ENCODE measurements at places on chromosomes 3 and 15.

DNA sequence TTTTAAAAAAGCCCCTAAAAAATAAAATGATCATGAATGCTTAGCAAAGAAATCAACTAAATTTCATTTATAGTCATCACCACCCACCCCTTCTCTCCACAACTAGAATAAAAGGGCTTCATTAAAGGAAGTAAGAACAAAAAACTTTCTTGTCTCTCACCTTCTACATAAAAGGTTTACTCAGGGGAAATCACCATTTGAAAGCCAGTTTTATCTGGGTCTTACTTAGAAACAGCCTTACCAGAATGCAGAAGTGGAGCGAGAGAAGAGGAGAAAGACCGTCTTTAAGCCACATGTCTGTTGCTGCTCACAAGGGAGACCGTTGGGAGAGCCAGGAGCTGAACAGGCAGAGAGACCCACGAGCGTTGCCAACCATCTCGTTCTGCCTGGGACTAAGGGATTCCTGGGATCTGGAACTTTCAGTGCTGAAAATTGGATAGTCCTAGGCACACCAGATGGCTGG, 350.1 kb upstream of the PROK2 start:
- no peak for DNase-seq

GRCh38 chr3:17749705-17750293, 7.4 kb upstream of the TBC1D5 start:
- no peak for DNase-seq

GRCh38 chr3:83524901-83525300, 1433.9 kb upstream of the CADM2 start:
- DNase-seq, result no peak

GRCh38 chr3:37544105-37544504, 317.6 kb upstream of the CTDSPL start:
- no peak for DNase-seq

- DNase-seq, result no peak
Observed at GRCh38 chr3:111700054-111700453, 104.9 kb upstream of the ZBED2 start.

DNA sequence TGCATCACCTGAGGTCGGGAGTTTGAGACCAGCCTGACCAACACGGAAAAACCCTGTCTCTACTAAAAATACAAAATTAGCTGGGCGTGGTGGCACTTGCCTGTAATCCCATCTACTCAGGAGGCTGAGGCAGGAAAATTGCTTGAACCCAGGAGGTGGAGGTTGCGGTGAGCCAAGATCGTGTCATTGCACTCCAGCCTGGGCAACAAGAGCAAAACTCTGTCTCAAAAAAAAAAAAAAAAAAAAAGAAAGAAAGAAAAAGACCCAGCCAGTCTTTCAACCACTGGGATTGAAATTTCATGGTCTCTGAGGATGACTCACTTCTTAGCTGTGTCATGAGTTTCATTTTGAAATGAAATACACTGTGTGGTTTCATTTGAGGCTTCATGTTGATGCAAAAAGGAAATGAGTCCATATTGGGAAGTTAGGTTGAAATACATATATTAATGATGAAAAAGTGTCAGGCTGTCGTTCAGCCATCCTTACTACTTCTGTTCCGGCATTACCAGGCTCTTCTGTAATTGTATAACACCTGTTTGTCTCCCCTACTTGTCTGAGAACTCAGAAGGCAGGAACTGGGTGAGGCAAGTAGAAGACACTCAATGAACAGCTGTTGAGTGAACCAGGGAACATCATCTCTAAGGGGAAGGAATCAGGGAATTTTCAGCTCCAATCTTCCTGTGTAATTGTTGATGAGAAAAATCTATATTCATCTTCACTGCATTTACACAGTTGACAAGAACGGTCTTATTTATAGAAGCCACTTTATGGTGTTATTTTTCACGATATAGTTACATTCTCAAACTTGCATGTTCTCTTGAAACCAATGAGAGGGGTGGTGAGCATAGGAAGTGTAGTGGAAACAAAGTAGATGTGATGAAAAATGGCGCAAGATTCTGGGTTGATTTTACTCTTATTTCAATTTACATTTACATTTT, 87.4 kb downstream of the NFKBIZ start:
- DNase-seq, result no peak

DNA sequence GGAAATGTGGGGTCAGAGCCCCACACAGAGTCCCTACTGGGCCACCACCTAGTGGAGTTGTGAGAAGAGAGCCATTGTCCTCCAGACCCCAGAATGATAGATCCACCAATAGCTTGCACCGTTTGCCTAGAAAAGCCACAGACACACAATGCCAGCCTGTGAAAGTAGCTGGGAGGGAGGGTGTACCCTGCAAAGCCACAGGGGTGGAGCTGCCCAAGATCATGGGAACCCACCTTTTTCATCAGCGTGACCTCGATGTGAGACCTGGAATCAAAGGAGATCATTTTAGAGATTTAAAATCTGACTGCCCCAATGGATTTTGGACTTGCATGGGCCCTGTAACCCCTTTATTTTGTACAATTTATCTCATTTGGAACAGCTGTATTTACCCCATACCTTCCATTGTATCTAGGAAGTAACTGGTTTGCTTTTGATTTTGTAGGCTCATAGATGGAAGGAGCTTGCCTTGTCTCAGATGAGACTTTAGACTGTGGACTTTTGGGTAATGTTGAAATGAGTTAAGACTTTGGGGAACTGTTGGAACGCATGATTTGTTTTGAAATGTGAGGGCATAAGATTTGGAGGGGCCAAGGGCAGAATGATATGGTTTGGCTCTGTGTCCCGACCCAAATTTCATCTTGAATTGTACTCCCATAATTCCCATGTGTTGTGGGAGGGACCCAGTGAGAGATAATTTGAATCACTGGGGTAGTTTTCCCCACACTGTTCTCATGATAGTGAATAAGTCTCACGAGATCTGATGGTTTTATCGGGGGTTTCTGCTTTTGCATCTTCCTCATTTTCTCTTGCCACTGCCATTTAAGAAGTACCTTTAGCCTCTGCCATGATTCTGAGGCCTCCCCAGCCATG, 49.0 kb downstream of the CD200 start:
- no peak for DNase-seq

DNA sequence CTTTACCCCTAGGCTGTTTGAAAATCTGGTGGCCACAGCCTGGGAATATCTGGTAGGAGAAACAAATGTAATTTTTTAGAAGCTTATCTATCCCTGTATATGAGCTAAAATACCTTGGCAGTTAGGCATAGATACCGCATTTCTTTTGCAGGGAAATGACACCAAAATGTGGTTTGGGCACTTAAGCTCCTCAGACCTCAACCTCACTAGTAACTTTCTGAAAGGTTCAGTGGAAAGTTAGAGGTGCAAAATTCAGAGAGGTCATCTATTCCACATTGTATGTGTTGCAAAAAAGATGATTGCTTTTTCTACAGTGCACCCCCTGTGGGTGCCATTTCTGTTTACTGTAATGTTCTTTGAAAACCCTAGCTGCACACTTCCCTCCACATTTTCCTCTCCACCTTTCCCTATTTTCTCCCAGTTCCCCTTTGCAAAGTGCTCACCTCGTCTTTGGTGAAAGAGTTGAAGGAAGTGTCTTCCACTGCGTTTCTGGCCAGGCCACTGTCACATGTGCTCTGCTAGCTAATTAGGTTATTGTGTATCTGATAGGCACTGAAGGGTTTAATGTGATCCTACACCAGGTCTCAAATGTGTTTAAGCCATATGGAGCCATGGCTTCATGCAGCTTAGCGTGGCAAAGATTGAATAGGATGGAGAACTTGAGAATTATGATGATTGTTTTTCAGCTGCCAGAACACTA, 1.3 kb downstream of the SACM1L start:
- no peak for DNase-seq

GRCh38 chr3:114743746-114744485, 403.2 kb downstream of the ZBTB20 start:
- no peak for DNase-seq

DNA sequence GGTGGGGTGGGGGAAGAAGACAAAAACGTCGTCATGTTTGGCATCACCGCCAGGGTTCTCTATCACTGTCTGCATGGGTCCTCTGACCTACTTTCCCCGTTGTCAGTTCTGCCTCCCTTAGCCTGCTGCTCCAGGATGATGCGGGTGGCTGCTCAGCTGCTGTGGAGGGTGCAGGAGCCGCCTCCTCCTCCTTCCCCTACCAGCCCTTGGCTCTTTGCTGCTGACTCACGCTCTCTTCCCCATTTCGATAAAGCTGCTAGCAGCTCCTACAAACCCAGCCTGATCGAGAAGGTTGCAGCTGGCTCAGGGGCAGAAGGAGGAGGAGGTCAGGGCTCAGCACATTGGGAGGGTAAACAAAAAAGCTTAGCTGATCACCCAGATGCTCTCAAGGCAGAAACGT, 49.5 kb upstream of the SEC13 start:
- DNase-seq, result no peak

GRCh38 chr3:149771652-149772271, 19.5 kb upstream of the COMMD2 start:
- DNase-seq, result peak; percentile 6

- DNase-seq, result no peak
Observed at GRCh38 chr15:69794645-69795469, 302.9 kb downstream of the TLE3 start.

GRCh38 chr3:149555927-149556326, 81.4 kb downstream of the TM4SF4 start:
- DNase-seq, result no peak

- DNase-seq, result no peak
Observed at GRCh38 chr3:177479630-177480029, 282.3 kb upstream of the TBL1XR1 start.

DNA sequence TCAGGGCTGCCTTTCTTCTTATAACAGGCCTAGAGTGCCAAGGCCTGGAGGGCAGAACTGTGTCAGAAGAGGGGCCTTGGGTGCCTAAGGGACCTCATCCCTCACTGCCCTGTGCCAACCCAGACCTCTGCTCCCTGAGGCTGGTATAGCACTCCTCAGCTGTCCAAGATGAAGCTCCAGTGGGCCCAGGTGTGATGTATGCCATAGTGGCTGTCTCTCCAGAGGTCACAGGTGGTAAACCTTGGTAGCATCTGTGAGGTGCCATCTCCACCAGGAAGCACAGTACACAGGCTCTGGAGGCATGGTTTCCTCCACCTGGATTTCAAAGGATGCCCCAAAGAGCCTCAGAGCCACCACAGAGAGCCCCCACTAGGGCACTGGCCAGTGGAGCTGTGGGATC, 12.3 kb upstream of the KLHL40 start:
- DNase-seq, result no peak

GRCh38 chr3:36135863-36136262, 244.4 kb upstream of the STAC start:
- no peak for DNase-seq

GRCh38 chr3:68363796-68364195, 568.6 kb downstream of the TAFA4 start:
- no peak for DNase-seq

DNA sequence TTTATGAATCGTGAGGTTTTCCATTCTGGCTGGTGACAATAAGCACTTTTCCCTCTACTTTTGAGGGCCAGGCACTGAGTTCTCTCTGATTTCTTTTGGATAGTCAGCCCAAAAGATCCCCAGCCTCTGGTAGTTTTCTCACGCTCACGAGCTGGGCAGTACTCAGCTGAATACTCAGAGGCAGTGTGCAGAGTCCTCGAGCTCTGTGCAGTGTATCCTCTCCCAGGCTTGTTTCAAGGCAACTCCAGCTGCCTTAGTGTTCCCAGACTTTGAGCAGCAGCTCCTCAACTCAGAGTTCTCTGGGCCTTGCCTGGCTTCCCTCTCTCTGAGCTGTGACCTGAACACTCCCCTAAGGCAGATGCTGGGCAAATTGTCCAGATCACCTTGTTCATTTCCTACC, 59.1 kb upstream of the IQSEC1 start:
- no peak for DNase-seq

DNA sequence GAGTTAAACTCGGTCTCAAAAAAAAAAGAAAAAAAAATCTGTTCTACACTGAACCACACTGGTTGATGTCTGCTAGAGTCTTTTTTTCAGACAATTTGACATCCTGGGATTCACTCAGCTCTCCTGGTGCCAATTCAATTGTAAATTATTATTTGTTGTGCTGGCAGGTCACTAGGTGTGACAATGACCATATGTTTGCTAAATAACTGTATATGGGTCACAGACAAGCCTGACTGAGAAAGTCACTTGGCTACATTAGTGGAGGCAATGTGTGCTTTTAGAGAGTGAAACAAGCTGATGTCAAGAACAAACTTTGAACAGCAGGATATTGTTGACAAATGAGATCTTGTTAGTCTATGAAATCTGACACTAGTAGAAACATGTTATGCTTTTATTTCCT, 1379.1 kb downstream of the ZPLD1 start:
- DNase-seq, result no peak

DNA sequence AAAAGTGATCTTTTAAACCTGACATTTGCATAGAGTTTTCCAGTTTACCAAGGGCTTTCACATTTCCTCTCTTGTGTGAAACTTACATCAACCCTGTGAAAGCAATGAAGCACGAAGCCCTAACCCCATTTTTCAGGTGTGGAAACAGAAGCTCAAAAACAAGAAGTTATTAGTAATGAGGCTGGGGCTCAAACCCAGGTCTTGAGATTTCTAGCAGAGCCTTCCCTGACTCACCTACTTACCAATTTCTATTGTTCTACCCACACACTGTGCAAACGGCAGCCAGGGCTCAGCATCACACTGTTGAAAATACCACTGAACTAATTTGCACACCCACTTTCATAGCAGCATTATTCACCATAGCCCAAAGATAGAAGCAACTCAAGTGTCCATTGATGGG, 117.8 kb upstream of the IGF1R start:
- no peak for DNase-seq

- DNase-seq, result no peak
Observed at GRCh38 chr3:100209948-100210771, 50.6 kb upstream of the TBC1D23 start.

All from stimulated activated CD4-positive, alpha-beta T cell treated with anti-CD3 and anti-CD28 coated beads, Interleukin-2, amount 100 ng/mL, for 4 hours (primary cell).